ENCODE measurements at places on chromosomes 6 and 20.

- DNase-seq = no peak
Observed at GRCh38 chr20:49602345-49603208, 34.6 kb upstream of the PTGIS start.

DNA sequence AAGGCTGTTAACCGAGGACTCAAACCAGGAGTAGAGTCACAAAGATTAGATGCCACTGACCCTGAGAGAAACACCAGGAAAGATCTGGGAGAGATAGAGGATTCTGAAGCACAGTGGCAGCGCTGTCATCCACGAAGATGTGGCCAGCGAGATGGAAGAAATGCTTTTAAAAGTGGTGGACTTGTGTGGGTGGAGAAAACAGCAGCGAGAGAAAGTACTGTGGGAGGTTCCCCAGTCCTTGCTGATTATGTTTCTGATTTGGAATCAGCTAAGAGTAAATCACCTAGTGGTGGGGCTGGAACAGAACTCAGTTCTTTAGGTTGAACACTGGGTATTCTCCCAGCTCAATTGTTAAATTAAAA, 435 bp upstream of the ZNF322 start:
- DNase-seq = peak; percentile 51

- no peak for DNase-seq
Observed at GRCh38 chr6:106508834-106509233, 120.5 kb downstream of the RTN4IP1 start.

- no peak for DNase-seq
Observed at GRCh38 chr6:122580737-122581136, 29.5 kb upstream of the PKIB start.

- DNase-seq = no peak
Observed at GRCh38 chr6:126076992-126077664, 90.8 kb downstream of the TRMT11 start.

Measured in dermis blood vessel endothelial cell (primary cell).